ENCODE measurements at places on chromosomes 2 and 18.

GRCh38 chr18:79241755-79242154 lies 154.0 kb upstream of the NFATC1 start:
- DNase-seq: no peak

- no peak for DNase-seq
Measured at GRCh38 chr18:959854-960253, 55.2 kb downstream of the ADCYAP1 start.

- no peak for DNase-seq
Measured at GRCh38 chr18:24497031-24497754, 36.8 kb downstream of the HRH4 start.

GRCh38 chr2:120773186-120773800 lies 37.6 kb downstream of the GLI2 start:
- peak; percentile 70 for DNase-seq

- DNase-seq: no peak
Measured at GRCh38 chr2:677959-678550, 849 bp upstream of the TMEM18 start.

GRCh38 chr2:170163411-170164065 lies 14.4 kb upstream of the MYO3B start:
- DNase-seq: no peak

DNA sequence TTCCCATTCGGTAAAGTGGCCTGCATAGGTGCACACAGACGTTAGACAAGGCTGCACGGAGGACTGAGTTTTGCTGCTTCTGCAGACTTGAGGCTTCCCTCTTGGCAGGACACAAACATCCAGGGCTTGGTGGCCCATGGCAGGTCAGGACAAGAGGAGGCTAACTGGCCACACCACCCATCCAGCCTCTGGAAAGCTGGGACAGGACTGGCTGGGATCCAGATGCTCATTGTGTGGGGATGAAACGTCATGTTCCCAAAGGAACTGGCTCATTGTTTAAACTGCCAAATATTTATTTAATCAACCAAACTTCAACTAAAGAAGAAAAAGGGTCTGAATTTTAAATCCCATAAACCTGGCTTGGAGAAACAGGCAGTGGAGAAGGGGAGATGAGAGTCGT lies 239.1 kb upstream of the EPAS1 start:
- DNase-seq: no peak

DNA sequence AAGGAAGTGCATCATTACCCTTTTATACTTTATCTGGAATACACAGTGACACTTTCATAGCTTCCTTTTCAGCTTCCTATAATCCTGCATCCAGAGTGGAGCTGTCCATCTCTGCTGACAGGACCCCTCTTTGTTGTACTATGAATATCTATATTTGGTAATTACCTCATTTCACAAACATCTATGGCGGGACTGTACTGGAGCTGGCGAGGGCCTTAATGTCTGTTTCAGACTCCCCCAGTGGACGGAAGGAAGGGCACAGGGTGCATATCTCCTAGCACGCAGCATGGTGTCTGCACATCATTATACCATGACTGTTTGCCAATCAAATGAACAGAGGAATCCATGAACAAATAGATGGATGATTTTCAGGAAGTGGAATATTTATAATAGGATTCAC lies 142.3 kb downstream of the SOX11 start:
- DNase-seq: no peak

All from posterior vena cava (tissue), 2 donors.